ENCODE measurements at places on chromosomes 12 and 14.

DNA sequence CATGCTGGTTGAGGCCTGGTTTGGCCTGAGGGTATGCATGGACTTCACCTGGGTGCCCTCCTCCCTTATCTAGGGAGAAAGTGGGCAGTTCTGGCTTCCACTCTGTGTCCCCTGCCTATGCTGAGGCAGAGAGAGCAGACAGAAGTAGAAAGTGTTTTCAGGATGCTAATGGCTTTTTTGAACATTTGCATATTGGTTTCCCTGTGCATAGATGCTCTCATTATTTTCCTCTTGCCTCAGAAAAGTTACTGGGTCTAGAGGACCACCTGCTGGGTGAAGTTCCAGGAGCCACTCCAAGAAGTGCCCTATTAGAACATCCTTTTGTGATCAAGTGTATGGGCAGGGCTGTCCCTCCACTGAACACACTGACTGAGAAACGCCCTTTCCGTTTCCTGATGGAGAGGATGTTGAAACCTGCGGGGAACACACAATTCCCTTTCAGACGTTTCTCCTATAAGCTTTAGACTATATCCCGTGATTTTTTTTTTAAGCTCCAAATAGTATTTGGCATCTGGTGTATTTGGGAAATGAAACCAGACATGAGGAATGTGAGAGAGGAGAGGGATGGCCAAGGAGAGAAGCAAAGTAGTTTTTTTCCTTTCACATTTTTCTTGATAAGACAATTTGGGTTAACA is 66.6 kb downstream of the DAAM1 start:
- no peak for DNase-seq

DNA sequence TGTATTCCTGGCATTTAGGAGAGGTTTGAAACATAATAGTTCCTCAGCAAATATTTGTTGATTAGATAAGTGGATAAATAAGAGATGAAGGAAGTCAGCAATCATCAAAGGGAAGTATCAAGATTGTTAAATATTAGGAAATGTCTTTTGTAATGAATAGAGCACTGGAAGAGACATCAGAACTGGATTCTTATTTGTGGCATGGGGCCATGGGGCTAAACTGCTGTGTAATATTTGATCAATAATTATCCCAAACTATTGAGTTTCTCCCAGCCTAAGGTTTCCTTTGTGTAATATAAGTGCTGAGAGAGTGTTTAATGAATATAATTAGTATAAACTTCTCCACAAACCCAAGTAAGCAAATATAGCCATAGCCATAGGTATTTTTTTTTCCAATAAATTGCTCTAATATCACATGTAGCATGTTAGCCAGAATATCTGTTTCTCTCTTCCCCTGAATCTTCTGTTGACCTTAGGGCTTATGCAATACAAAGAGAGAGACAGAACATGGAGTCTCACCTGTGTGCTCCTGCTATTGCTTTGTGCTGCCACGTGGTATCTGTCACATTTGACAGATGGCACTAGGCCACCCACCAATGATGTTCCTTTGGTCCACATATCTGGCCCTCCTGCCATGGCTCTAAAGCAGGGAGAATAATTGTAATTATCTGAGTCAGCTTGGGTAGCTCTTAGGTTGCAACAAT is 658.7 kb downstream of the SOX5 start:
- no peak for DNase-seq

- DNase-seq = no peak
Measured at GRCh38 chr12:74599932-74600331, 62.3 kb downstream of the ATXN7L3B start.

GRCh38 chr12:27178723-27179399 is 65.2 kb upstream of the STK38L start:
- no peak for DNase-seq

DNA sequence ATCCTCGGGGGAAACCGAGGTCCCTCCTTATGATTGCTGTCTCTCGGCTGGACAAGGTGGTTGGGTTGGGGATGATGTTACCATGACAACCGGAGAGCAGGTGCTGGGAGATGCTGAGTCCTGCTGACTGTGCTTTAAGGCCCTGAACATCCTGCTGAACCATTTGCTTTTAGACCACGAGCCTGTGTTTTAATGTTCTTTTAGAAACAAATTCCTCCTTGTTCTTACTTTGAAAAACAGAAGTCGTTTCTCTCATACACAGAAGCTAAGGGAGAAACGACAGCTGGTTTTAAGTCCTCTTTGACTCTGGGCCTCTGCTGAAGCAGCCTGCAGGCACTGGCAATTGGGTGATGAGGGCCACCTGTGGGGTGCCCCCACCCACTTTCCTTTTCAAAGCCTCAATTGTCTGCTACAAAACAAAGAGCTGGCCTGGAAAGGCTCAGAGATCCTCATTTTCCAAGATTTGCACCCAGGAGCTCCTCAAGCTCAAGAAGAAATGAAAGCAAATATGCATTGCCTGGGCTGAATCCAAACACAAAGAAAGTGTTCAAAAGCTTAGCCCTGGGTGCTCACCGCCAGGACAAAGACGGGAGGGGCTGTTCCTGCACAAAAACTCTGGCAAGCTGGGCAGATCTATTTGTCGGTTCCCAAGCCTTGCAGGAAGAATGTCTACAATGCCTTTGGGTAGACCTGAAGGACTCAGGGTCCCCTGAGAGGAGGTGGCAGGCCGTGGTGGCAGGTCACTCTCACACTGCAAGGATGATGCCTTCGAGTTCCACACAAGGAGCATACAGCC is 90.0 kb upstream of the CLMN start:
- no peak for DNase-seq

- DNase-seq = no peak
Measured at GRCh38 chr14:87979689-87980088, 13.3 kb downstream of the GALC start.

- no peak for DNase-seq
Measured at GRCh38 chr14:98798099-98798498, 473.9 kb downstream of the BCL11B start.

DNA sequence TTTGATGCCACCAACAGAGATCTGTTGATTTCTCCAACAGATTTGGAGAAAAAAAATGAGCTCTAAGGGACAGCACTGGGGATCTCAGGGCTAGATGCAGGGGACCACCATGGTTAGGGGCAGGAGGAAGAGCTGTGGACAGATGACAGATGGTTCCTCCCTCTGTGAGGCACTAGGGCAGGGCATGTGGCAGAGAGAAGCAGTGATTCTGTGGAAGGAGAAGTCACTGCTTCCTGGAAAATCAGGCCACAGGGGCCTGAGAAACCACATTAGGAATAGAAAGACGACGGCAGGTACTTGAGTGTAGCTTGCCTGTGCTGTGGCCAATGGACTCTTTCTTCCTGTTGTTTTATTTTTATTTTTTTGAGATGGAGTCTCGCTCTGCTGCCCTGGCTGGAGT is 24.9 kb upstream of the TMED2 start:
- no peak for DNase-seq

All from AML-193 (cell line).